ENCODE measurements at places on chromosomes 12 and 14.

DNA sequence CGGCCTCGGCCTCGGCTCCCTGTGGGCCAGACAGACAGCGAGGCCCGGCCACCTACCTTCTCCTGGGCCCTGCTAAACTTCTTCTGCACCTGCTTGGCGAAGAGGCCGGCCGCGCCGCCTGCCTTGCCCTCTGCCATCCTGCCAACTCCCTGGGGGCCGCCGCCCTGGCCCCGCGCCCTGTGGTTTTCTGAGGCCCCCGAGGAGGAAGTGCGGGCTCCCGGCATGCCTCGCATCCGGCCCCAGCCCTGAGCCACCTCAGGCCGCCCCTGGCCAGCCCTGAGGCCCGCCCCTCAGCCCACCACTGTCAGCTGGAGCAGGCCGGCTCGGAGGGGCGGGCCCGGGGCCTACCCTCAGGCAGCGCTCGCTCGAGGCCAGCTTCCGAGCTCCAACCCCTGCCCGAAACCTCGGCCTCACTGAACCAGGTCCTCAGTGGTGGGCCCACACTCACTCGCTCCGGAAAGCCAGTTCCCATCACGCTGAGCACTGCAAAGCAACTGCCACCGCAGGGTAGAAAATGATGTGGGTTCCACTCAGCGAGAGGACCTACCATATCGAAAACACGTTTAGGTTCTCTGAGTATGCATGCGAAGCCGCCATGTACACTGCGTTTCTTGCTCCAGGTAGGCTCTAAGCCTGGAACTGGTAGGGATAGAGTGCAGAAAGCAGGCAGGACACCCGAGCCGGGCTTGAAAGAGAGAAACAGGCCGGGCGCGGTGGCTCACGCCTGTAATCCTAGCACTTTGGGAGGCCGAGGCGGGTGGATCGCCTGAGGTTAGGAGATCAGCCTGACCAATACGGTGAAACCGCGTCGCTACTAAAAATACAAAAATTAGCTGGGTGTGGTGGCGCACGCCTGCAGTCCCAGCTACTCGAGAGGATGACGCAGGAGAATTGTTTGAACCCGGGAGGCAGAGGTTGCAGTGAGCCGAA, at the start of gene BIN2:
Gene BIN2 (minus strand): TSS at position 209 of the 930 bp plus-strand sequence. CDS start 72 bp downstream, at position 137.
- ATAC-seq: peak; percentile 80

DNA sequence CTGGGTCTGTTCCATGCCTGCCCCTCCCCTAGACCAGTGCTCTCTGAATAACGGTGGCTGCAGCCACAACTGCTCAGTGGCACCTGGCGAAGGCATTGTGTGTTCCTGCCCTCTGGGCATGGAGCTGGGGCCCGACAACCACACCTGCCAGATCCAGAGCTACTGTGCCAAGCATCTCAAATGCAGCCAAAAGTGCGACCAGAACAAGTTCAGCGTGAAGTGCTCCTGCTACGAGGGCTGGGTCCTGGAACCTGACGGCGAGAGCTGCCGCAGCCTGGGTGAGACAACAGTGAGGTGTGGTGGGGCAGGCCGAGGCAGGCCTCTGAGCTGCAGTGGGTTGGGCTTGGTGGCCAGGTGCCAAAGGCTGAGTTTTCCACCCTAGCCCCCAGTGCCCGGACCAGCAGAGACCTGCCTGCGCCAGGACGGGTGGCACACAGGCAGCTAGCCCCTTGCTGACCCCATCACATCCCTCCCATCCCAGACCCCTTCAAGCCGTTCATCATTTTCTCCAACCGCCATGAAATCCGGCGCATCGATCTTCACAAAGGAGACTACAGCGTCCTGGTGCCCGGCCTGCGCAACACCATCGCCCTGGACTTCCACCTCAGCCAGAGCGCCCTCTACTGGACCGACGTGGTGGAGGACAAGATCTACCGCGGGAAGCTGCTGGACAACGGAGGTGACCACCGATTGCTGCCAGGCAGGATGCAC, 28.2 kb upstream of the LRP1-AS start:
- no peak for ATAC-seq

DNA sequence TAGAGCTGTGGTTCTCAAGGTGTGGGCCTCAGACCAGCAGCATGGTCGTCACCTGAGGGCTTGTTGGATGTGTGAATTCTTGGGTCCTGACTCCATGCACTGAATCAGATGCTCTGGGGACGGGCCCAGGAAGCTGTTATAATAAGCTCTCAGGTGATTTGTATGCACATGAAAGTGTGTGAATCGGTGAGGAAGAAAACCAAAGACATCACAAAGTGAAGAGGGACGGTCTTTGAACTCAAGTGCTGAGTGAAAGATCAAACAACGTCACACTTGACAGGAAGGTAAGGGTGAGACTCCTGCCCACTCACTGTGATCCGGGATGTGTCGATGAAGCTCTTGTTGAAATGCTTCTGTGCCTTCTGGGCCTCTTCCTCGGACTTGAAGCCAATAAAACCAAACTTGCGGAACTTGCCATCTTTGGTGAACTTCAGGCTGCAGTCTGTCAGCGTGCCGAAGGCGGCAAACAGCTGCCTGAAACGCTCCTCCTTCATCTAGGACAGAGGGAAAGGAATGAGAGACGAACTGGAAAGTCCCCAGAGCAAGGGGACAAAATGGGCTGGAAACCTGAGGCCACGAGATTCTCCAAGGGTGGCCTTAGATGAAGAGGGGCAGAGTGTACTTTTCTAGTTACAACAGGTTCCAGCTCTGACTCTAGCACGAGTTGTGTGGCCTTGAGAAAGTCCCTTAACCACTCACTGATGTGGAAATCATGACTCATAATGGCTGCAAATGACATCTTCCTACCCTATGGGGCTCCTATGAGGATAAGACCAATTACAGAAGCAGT, 4.0 kb downstream of the RBM19 start:
- ATAC-seq: peak; percentile 83

DNA sequence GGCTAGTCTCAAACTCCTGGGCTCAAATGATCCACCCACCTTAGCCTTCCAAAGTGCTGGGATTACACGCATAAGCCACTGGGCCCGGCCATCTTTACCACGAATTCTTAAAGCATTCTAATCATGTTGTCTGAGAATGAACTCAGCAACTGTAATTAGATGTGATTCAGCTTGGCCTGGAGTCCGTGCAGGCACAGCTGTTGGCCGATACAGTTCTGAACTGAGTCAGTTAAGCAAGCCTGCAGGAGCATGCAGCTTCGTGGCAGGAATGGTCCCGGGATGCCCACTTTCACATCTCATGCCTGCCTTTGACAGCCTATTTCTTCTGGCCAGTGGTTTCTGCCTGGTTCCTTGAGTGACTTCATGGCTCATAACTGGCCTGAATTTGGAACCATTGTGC, 194.1 kb downstream of the ANO6 start:
- no peak for ATAC-seq

- no peak for ATAC-seq
These were observed 99.8 kb downstream of the AKAP6 start for GRCh38 chr14:32428875-32429274.

DNA sequence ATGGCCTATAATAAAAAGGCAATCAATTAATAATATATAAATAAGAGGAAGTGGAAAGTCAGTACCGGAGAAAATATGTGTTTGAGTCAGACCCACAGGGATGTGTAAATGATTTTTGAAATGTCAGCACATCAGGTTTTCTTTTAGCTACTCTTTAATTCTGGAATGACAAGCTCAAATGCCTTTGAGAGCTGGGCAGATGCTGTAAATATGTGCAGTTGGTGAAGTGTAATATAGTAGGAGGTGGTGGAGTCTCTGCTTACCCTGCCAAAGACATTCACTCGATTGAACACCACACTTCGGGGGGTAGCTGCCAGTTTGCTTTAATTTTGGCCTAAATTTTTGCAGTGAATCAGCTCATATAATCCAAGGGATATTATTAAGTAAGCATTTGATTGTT, 93.0 kb downstream of the PLEKHA5 start:
- ATAC-seq: no peak

DNA sequence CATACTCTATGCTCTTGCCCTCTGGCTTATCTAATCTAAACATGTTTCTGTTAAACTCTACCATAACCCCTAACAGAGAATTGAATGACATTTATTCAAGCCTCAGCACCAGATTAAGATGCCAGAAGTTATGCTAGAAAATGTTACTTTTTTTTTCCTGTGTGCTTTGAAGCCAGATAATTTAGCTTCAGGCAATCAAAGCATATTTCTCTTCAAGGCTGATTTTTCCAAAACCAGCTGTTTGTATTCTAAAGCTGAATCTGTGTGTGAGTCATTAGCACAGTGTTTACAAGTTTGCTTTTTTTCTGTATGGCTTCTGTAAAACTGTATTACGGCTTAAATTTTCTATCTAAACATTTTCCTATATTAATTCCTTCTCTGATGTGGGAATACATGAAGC, 326.1 kb downstream of the FSCB start:
- no peak for ATAC-seq

- no peak for ATAC-seq
These were observed 736.8 kb upstream of the USP15 start for GRCh38 chr12:61523276-61523992.

- ATAC-seq: no peak
These were observed 9.5 kb downstream of the TRMT61A start for GRCh38 chr14:103538291-103539055.

DNA sequence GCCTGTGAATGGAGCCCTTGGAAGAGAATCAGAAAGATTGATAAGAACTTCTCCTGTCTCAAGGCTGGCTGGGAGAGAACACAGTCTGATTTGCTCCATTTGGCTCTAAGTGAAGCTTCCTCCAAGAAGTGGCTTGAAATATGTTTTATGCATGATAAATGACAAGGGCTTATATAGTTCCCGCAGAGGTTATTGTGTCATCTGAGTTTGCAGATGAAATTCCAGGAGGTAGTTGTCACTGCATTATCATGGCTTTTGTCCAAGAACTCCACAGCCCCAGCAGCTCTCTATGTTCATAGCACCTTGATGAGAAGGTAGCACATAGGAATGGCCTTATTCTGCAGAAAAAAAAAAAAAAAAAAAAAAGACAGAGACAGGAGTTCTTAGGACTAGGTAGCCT, 108.5 kb downstream of the DACT1 start:
- no peak for ATAC-seq

DNA sequence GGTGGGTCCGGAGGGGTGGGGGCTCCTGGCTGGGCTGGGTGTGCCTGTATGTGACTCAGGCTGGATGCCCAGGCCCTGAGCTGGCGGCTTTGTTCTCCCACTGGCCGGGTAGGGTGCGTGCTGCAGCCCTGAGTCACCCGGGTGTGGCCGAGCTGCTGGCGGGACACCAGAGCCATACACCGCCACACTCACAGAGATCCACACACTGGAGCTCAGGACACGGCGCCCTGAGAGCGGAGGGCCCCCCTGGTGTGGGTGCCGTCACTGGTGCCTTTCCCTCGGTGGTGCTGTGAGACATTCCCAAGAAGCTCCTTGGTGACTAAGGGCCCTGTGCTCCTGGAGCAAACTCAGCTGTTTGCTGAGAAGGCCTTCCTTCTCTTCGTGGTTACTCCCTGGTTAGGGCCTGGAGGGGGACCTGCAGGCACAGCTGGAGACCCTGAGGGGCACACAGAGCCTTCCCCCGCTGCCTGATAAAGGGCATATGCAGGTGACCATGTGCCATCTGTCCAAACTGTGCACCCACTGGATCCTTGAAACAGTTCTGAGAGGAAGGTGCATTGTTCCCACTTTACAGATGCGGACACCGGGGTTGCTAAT, 44.3 kb downstream of the KRT80 start:
- no peak for ATAC-seq

DNA sequence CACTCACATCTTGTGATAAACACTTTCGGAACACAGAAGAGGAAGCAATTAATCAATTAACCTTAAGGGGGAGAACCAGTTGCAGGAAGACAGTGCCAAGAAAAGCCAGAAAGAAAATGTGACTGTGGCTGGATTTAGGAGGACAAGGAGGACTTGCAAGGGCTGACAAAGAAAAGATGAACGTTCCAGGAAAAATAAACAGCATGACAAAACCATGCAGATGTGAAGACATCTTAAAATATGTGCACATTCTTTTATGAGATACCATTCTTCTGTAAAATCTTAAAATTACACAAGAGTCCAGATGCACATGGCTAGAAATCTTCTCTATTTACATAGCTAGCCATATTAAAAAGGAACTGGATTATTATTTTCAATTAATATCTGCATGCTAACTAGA, 33.4 kb downstream of the KITLG start:
- no peak for ATAC-seq

- ATAC-seq: no peak
These were observed 19.6 kb downstream of the NOXRED1 start for GRCh38 chr14:77403768-77404167.

DNA sequence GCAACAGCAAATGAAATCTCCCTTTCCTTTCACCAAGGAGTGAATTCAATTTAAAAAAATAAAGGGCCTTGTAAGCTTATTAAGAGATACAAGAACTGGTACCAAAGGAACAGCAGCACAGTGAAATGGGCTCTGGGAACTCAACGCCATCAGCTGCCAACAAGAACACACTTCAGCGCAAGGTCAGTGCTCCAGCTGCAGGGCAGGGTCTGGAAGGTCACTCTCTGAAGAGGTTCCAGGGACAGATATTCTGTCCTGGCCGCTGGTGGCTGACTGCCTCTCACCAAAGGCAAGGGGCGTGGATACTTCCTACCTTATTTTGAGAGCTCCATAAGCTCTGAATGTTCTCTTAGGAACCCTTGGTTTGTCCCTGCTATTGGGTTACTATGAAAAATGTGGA, 186.6 kb downstream of the CALM1 start:
- ATAC-seq: no peak

- ATAC-seq: no peak
These were observed 143.0 kb upstream of the DDHD1 start for GRCh38 chr14:53295985-53296582.

DNA sequence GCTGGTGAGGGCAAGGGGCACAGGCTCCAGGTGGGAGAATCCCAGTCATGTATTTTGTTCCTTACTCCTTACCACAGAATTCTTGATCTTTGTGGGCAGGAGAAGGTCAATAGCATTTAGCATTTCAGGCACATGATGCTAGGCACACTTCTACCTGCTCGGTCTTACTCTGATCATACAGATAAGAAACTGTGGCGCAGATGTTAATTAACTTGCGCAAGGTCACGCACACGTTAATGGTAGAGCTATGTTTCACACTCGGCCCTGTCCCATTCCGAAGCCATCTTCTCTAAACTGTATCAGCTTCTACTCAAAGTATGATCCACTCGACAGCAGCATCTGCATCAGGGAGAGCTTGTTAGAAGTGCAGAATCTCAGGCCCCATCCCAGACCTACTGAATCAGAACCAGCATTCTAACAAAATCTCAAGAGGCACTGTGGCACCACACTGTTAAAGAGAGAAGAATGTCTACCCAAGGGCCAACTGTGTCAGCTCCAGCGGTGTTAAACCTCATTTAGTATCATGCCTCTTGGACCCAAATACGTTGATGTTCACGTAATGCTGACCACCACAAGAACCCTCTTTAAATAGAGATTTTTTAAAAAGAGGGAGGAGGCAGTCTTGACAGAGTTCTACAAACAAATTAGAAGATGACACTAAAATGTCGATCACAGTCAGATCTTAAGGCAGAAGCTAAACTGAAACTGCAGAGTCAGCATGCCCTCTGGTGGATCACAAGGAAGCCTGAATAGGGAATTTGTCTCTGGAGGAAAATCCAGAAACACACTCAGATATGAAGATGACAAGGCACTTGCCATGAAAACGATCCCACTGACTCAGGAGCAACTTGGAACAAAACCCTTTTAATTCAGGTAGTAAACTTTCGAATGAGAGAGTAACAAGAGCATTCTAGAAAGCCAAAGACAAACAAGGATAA, 7.3 kb downstream of the STXBP6 start:
- no peak for ATAC-seq
